ENCODE measurements at places on chromosomes 1 and 21.

- no peak overlapping the region for H3K4me3 ChIP-seq
- H3K4me1 ChIP-seq, result peaks cover 13% of the 10 kb centered on the region
- H3K27me3 ChIP-seq, result no peaks in the 10 kb centered on the region
- no peaks in the 10 kb centered on the region for H3K36me3 ChIP-seq
- DNase-seq, result no peak
Measured at GRCh38 chr1:47701741-47702515, 264.1 kb downstream of the FOXD2 start.

DNA sequence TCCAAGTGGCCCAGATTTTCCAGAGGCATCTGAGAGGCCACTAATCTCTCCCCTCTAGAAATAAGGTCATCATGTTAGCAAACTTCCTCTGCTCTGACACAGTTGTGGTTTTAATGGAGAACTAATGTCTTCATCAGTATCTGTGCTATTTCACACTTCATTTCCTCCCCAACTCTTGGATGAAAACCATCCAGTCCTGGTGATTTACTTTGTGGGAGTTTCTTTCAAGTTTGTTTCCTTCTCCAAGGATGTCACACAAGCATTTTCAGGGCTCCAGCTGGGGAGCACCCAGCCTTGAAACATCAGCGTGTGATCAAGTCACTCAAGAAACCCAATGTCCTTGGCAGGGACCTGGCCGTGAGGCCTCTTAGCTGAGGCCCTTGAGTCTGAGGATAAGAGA lies 38.8 kb downstream of the TBX15 start:
- H3K36me3 ChIP-seq, result peaks cover 10% of the 10 kb centered on the region
- H3K4me3 ChIP-seq, result no peak overlapping the region
- H3K27ac ChIP-seq, result no peak overlapping the region
- peaks cover 34% of the 10 kb centered on the region for H3K4me1 ChIP-seq

GRCh38 chr1:235597867-235598553 lies 51.6 kb downstream of the GNG4 start:
- no peaks in the 10 kb centered on the region for H3K27me3 ChIP-seq
- no peak overlapping the region for H3K27ac ChIP-seq

DNA sequence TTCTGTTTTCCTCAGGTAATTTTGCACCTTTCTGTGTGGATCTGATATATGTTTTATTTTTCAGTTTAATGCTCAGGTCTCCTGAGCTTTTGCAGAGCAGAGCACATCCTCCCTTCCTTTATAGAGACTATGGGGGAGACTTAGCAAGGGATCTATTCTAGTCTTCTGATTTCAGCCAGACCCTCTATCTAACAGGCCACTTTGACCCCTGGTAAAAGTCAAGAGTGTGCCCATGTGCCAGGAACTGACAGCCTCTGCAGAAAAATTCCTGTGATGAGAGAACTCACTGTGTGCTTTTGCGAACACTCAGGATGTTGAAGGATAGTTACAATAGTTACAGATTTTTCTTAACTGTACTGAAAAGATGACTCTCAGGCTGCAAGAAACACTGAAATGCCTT lies 123.3 kb downstream of the NOS1AP start:
- no peaks in the 10 kb centered on the region for H3K36me3 ChIP-seq
- no peaks in the 10 kb centered on the region for H3K4me1 ChIP-seq
- no peak for DNase-seq
- H3K27ac ChIP-seq, result no peak overlapping the region

GRCh38 chr1:245322673-245323072 lies 167.9 kb downstream of the KIF26B start:
- no peak overlapping the region for H3K4me3 ChIP-seq
- no peaks in the 10 kb centered on the region for H3K36me3 ChIP-seq

DNA sequence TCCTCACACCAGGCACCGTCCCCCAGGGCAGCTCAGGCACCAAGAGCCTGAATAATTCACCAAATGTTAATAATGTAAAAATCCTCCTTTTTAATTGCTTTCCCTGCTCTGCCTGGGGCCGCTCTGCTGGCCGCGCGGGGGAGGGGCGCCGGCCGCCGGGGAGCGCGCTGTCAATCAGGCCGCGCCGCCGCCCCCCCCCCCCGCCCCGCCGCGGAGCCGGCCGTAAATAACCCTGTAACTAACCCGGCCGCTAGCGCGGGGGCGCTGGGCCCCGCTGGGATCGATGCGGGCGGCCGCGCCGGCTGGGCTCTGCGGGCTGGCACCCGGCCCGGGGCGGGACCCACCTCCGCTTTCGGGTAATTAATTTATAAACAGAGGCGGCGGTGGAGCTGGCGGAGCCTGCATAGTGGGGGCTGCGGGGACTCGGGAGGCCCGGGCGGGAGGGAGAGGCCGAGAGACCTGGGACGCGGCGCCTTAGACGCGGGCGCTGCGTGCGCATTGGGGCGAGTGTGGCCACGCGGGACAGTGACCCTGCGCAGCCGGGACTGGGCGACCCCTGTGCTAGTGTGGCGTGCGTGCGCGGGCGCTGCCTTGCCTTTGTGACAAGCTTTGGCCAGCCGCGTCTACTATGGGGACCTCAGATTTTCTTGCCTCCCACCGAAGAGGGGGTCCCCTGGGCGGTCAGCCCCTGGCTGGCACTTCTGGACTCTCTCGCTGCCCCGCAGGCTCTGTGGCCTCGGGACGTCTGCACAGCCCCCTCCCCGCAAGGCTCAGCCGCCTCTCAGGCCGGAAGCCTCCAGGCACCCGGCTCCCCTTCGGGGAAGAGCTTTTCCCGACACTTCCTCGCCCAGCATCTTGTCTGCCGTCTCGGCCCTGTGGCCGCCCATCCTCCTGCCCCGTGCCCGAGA lies 16.6 kb downstream of the SAMD11 start:
- peak overlapping the region; percentile 93 for H3K27ac ChIP-seq
- H3K4me1 ChIP-seq, result peaks cover 56% of the 10 kb centered on the region
- peaks cover 12% of the 10 kb centered on the region for H3K36me3 ChIP-seq
- peak; percentile 87 for DNase-seq
- no peaks in the 10 kb centered on the region for H3K27me3 ChIP-seq
- H3K4me3 ChIP-seq, result peak overlapping the region; percentile 65

DNA sequence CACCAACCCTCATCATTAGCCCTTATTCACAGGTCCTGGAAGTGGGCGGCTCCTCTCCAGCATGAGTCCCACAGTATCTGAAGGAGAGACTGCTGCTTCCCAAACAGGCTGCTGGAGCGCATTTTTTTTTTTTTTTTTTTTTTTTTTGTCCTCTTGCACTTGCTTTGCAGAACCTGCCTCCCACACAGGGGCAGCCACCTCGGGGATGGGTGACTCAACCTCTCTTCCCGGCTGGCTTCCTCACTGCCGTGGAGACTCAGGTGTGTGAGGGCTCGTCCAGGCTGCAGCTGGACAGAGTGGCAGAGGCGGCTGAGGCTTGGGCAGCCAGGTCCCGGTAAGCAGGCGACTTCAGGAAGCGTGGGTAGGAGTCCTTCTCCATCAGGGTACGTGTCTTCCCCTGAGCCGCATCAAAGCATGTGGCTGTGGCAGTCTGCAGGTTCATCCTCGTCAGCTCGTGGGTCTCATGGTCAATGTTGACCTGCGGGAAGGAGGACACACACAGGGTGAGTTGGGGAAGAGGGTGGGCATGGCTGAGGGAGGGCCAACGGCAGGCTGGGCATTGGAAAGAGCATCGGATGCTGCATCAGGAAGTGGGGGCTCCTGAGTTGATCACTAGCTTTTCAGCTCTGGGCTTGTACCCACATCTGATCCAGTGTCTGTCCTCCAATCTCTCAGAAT lies 4.0 kb downstream of the RGS16 start:
- no peak overlapping the region for H3K27ac ChIP-seq
- DNase-seq, result no peak
- peaks cover 2% of the 10 kb centered on the region for H3K4me1 ChIP-seq
- peaks cover 52% of the 10 kb centered on the region for H3K36me3 ChIP-seq
- H3K4me3 ChIP-seq, result no peak overlapping the region

DNA sequence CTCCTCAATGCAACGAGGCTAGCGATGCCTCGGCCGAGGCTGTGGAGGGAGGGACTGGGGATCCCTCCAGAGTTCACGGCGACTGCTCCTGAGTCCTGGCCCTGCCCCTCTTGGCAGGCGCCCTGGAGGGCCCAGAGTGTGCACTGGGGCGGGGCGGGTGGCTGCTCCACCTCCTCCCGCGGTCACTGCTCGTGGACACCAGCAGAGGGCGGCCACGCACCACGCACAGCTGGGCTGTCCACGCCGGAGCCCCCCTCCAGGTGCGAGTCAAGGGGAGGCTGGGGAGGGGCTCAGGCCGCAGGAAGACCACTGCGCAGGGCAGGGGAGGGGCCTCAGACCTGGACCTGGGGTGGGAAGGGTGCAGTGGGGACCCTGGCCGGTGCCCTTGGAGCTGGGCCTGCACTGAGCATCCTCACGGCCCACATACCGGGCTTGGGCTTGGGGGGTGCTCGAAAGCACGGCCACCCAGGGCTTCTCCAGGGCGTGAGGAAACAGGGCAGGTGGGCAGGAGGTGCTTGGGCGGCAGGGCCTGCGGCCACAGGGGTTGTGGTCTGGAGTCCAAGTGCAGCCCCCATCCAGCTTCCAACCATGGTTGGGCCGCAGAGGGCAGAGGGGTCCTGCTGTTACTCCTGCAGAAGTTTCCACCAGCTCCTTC lies 20.6 kb upstream of the TTC34 start:
- no peaks in the 10 kb centered on the region for H3K36me3 ChIP-seq
- H3K4me3 ChIP-seq, result no peak overlapping the region
- H3K4me1 ChIP-seq, result no peaks in the 10 kb centered on the region
- peak; percentile 42 for DNase-seq

- no peak overlapping the region for H3K4me3 ChIP-seq
- no peaks in the 10 kb centered on the region for H3K27me3 ChIP-seq
- no peak overlapping the region for H3K27ac ChIP-seq
- peaks cover 13% of the 10 kb centered on the region for H3K4me1 ChIP-seq
- no peaks in the 10 kb centered on the region for H3K36me3 ChIP-seq
Measured at GRCh38 chr1:25560788-25561187, 17.4 kb downstream of the LDLRAP1 start.

GRCh38 chr1:246293366-246294121 lies 213.5 kb downstream of the SMYD3 start:
- H3K36me3 ChIP-seq, result no peaks in the 10 kb centered on the region
- H3K4me1 ChIP-seq, result no peaks in the 10 kb centered on the region
- no peak overlapping the region for H3K27ac ChIP-seq
- no peaks in the 10 kb centered on the region for H3K27me3 ChIP-seq
- no peak overlapping the region for H3K4me3 ChIP-seq

DNA sequence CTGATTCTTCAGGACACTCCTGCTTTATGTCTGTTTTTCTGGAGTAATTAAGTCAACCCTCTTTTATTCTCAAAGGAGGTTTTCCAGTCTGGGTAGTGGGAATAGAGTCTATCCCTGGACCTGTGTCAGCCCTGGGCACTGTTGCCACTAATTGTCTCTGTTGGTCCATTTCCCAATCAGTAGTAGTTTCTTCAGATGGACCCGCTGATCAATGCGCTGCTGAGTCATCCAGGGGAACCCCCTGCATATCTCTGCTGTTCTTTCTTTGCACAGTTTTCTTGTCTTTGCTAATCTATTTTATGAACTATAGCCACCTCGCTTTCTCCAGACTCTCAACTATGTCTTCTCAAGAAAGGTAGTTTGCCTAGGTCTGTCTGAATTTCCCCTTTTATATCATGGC lies 82.5 kb downstream of the TNNI3K start:
- H3K4me1 ChIP-seq, result no peaks in the 10 kb centered on the region
- no peak overlapping the region for H3K27ac ChIP-seq
- H3K4me3 ChIP-seq, result no peak overlapping the region
- H3K36me3 ChIP-seq, result no peaks in the 10 kb centered on the region

- no peaks in the 10 kb centered on the region for H3K4me1 ChIP-seq
- H3K27me3 ChIP-seq, result 0 out of 2 replicates have a peak, but pooled peaks cover 5% of the 10 kb centered on the region
- DNase-seq, result no peak
- H3K27ac ChIP-seq, result no peak overlapping the region
Measured at GRCh38 chr1:241355311-241356010, 1.5 kb downstream of the RGS7 start.

- DNase-seq, result no peak
- H3K27me3 ChIP-seq, result peaks cover 5% of the 10 kb centered on the region
- H3K4me3 ChIP-seq, result no peak overlapping the region
- no peak overlapping the region for H3K27ac ChIP-seq
- H3K4me1 ChIP-seq, result no peaks in the 10 kb centered on the region
Measured at GRCh38 chr1:14781811-14782210, 183.3 kb downstream of the KAZN start.

- H3K4me3 ChIP-seq, result peak overlapping the region; percentile 68
- peaks cover 7% of the 10 kb centered on the region for H3K4me1 ChIP-seq
- no peaks in the 10 kb centered on the region for H3K27me3 ChIP-seq
- peak overlapping the region; percentile 100 for H3K27ac ChIP-seq
Measured at GRCh38 chr1:117122330-117123025, 929 bp upstream of the TRIM45 start.

- no peaks in the 10 kb centered on the region for H3K27me3 ChIP-seq
- no peak overlapping the region for H3K27ac ChIP-seq
- no peaks in the 10 kb centered on the region for H3K4me1 ChIP-seq
- no peaks in the 10 kb centered on the region for H3K36me3 ChIP-seq
Measured at GRCh38 chr1:17919525-17920439, 164.6 kb downstream of the ACTL8 start.

DNA sequence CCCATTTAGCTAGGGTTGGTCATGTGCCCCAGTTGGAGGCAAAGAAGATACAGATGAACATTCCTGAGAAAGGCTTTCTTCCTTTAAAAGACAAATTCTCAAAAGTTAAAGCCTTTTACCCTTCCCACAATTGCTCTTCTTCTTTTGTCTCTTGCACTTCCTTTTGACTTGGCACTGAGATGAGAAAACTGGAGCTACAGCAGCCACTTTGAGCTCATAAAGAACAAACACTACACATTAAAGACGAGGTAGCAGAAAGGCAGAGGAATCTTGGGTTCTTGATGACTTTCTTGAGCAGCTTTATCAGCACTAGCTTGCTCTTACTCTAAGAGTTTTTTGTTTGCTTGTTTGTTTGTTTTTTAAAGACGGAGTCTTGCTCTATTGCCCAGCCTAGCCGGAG lies 92.2 kb downstream of the DAB1 start:
- H3K27me3 ChIP-seq, result no peaks in the 10 kb centered on the region
- no peak overlapping the region for H3K27ac ChIP-seq
- DNase-seq, result no peak
- H3K4me3 ChIP-seq, result no peak overlapping the region
- H3K36me3 ChIP-seq, result no peaks in the 10 kb centered on the region

DNA sequence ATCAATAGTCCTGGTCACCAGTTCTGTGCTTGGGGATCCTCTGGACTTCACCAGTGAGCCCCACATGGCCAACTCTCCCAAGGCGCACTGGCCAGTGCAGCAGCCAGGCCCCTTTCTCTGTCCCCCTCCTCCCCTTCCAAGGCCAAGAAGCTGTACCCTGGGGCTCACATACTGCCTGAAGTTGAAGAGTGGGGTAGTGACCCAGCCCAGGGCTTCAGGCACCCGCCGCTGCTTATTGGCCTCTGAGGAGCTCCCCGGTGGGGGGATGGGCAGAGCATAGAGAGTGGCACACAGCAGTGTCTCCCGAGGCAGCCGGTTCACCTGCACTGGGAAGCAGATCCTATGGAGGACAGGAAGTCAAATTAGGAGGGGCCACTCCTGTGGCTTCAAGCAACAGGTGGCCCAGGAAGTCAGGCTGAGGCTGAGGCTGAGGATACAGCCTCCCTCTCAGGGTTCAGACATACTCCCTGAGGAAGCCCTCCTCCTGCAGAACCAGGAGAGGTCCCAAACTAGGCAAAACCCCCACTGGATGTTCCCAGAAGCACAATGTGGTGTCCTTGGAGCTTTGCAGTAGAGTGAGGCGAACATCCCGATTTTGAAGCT lies 38.2 kb upstream of the PPP1R15B start:
- no peaks in the 10 kb centered on the region for H3K27me3 ChIP-seq
- no peak overlapping the region for H3K27ac ChIP-seq
- H3K4me3 ChIP-seq, result no peak overlapping the region
- no peaks in the 10 kb centered on the region for H3K36me3 ChIP-seq
- DNase-seq, result no peak
